ENCODE measurements at places on chromosomes 3 and 15. TPM values are rescaled to one million over a fixed set of nuclear protein-coding genes. Genes with fewer than 3 reads are reported as not detected.

DNA sequence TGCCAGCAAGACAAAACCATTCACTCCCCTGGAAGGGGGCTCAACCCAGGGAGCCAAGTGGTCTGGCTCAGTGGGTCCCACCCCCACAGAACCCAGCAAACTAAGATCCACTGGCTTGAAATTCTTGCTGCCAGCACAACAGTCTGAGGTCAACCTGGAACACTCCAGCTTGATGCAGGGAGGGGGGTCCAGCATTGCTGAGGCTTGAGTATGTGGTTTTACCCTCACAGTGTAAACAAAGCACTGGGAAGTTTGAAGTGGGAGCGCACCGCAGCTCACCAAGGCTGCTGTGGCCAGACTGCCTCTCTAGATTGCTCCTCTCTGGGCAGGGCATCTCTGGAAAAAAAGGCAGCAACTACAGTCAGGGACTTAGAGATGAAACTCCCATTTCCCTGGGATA lies 81.7 kb downstream of the MSL2 start:
- no peaks in the 10 kb centered on the region for H3K4me1 ChIP-seq
- no peaks in the 10 kb centered on the region for H3K27me3 ChIP-seq
- no peak overlapping the region for H3K27ac ChIP-seq
- no peak for DNase-seq
- H3K36me3 ChIP-seq, result no peaks in the 10 kb centered on the region

- H3K27ac ChIP-seq, result peak overlapping the region; percentile 60
- no peak for DNase-seq
- no peak overlapping the region for H3K4me3 ChIP-seq
- peaks cover 10% of the 10 kb centered on the region for H3K4me1 ChIP-seq
These were observed 6.8 kb downstream of the ARL6IP5 start for GRCh38 chr3:69091389-69092029.

DNA sequence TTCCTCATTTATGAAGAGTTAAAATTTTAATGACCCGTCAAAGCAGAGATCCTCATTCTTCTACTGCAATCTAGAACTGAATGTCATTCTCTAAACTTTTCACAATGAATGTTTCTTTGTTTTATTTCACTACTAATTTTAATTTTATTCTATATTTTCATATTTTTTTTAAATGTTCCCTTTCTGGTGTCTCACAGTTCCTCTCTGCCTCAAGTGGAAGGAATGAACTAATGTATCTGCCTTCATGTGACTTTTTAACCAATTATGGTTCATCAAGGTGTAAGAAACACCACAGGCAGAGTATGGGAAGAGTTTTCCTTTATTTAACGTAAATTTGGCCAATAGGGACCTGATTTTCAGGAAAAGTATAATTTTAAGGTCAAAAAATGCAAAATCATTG lies 441.7 kb downstream of the EPHA6 start:
- no peaks in the 10 kb centered on the region for H3K4me1 ChIP-seq
- H3K27me3 ChIP-seq, result no peaks in the 10 kb centered on the region
- no peak overlapping the region for H3K27ac ChIP-seq
- no peak for DNase-seq
- no peak overlapping the region for H3K4me3 ChIP-seq

DNA sequence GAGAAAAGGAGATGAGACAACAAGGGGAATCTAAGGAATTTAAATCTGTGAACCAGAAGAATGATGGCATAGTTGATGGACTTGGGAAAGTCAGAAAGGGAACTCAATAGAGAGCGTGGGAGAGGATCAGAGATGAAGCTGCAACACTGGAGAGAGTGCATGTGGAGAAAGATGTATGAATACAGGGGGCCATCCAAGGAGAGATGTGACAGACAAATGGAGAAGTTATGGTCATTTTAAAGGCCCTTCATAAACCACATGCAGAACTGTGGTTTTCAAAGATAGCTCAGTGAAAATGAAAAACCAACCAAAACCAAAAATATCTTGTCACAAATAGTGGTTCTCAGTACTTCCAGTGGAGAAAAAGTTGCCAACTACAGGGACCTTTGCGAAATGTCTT lies 265.2 kb downstream of the SUCLG2 start:
- H3K4me3 ChIP-seq, result no peak overlapping the region
- H3K27me3 ChIP-seq, result no peaks in the 10 kb centered on the region
- H3K36me3 ChIP-seq, result no peaks in the 10 kb centered on the region
- H3K27ac ChIP-seq, result no peak overlapping the region
- no peak for DNase-seq

DNA sequence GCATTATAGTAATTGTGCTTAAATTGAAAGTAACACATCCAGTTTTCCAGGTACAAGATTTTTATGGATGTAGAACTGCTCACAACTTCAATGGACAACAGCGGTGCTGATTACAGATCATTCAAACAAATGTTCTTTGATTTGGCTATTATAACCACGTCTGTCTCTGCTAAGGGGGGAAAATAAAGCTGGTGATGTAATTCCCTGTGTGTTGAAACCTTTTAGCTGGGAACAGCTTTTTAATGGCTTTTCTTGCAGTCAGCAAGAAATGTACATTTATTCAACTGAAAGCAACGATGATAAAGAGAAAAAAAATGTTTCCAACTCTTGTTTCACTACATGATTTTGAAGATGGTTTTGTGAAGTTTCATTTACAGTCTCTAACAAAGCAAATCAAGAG lies 431.9 kb upstream of the AGTR1 start:
- H3K4me3 ChIP-seq, result no peak overlapping the region
- H3K27me3 ChIP-seq, result no peaks in the 10 kb centered on the region
- no peaks in the 10 kb centered on the region for H3K4me1 ChIP-seq
- DNase-seq, result no peak

- no peak overlapping the region for H3K27ac ChIP-seq
- H3K36me3 ChIP-seq, result no peaks in the 10 kb centered on the region
- no peaks in the 10 kb centered on the region for H3K27me3 ChIP-seq
- peaks cover 43% of the 10 kb centered on the region for H3K4me1 ChIP-seq
- no peak overlapping the region for H3K4me3 ChIP-seq
These were observed 37.5 kb downstream of the TPM1 start for GRCh38 chr15:63079947-63080626.

GRCh38 chr3:52456169-52456799 lies 880 bp downstream of the NISCH start:
- H3K4me3 ChIP-seq, result peak overlapping the region; percentile 80
- H3K4me1 ChIP-seq, result peaks cover 32% of the 10 kb centered on the region
- peaks cover 23% of the 10 kb centered on the region for H3K36me3 ChIP-seq
- peak overlapping the region; percentile 22 for H3K27ac ChIP-seq
- DNase-seq, result peak; percentile 52

GRCh38 chr3:38085311-38085942 lies 46.4 kb downstream of the DLEC1 start:
- H3K36me3 ChIP-seq, result no peaks in the 10 kb centered on the region
- no peaks in the 10 kb centered on the region for H3K4me1 ChIP-seq
- no peak for DNase-seq
- H3K27ac ChIP-seq, result no peak overlapping the region
- no peaks in the 10 kb centered on the region for H3K27me3 ChIP-seq

GRCh38 chr15:74245342-74245931 lies 9.3 kb downstream of the CCDC33 start:
- peak overlapping the region; percentile 44 for H3K4me3 ChIP-seq
- no peaks in the 10 kb centered on the region for H3K27me3 ChIP-seq
- no peak overlapping the region for H3K27ac ChIP-seq
- no peaks in the 10 kb centered on the region for H3K36me3 ChIP-seq

- no peaks in the 10 kb centered on the region for H3K27me3 ChIP-seq
- no peak overlapping the region for H3K4me3 ChIP-seq
- H3K27ac ChIP-seq, result no peak overlapping the region
These were observed 37.3 kb downstream of the ANP32A start for GRCh38 chr15:68783226-68784058.

DNA sequence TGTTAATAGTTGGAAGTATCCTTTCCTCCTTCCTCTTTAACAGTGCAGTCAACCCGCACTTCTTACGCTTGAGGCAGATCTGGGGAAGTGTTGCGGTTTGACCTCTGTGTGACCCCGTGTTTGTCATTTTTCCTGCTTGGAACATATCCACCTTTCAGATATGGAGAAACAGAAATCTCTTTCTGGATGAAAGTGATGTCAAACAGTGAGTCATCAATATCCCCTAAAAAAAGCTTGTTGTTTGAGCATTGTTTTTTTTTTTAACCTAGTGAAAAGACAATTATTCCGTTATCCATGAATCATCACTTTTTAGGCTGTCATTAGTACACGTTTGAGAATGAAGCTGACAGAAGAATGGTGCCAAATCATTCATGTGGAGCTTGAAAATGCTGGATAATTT lies 293.7 kb downstream of the ARPP21 start:
- H3K27ac ChIP-seq, result no peak overlapping the region
- H3K4me3 ChIP-seq, result no peak overlapping the region
- peaks cover 13% of the 10 kb centered on the region for H3K4me1 ChIP-seq
- no peaks in the 10 kb centered on the region for H3K27me3 ChIP-seq

ACTR8 gene
- total RNA-seq, result 40.8 TPM

CYP8B1 gene
- total RNA-seq, result not detected

APPL1 gene
- 29.0 TPM for total RNA-seq
